ENCODE measurements at places on chromosomes 11 and 22.

- DNase-seq, result no peak
Measured at GRCh38 chr11:35256296-35256695, 117.3 kb downstream of the CD44 start.

DNA sequence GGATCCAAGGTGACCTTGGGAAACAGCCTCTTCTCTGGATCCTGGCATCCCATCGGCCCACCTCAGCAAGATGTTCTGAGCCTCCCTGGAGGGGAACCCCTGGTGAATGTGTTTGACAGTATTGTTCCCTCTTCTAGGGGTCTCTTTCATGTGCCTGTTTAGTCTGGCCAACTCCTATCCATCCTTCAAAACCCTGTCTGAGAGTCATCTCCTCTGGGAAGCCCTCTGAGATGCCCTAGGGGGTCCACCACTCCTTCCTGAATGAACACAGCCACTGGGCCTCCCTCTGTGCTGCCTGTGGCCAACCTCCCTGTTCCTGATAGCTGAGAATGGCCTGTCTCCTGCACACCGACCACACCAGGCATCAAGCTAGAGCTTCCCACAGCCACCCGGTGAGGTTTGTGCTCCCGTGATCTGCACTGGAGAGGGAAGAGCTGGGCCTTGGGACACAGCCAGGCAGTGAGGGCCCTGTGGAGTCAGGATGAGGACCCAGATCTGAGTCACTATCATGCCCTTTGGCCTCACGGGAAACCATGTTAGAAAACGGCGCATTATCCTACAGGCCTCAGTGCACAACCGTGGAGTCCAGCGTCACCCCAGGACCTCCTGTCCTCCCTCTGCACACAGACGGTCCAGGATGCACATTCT is 8.8 kb downstream of the WNT7B start:
- DNase-seq, result no peak

- no peak for DNase-seq
Measured at GRCh38 chr22:48353116-48353947, 1474.3 kb downstream of the BRD1 start.

DNA sequence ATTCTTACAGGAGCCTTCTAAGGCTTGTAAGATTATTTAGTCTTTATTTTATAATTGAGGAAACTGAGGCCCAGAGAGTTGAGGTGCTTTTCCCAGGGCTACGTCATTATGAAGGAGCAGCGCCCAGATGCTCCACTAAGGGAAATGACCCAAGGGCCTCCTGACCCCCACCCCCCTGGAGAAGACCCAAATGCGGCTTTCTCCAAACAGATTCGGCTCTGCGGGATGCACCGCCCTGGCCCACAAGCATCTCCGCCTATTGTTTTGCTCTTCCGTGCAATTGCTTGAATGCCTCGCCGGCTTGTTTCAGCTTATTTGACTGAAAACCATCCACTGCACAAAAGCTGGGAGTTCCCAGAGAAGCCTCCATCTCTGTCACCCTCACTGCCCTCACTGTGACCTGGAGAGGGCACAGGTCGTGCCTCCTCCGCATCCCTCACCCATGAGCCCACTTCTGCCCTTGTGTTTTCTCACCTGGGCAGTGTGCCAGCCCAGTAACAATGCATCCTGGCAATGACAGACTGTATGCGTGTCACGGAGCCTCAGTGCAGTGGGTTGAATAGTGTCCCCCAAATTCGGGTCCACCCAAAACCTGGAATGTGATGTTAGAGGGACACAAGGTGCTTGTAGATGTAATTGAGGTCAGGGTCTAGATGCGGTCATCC is 790.2 kb downstream of the TBC1D22A start:
- peak; percentile 2 for DNase-seq

DNA sequence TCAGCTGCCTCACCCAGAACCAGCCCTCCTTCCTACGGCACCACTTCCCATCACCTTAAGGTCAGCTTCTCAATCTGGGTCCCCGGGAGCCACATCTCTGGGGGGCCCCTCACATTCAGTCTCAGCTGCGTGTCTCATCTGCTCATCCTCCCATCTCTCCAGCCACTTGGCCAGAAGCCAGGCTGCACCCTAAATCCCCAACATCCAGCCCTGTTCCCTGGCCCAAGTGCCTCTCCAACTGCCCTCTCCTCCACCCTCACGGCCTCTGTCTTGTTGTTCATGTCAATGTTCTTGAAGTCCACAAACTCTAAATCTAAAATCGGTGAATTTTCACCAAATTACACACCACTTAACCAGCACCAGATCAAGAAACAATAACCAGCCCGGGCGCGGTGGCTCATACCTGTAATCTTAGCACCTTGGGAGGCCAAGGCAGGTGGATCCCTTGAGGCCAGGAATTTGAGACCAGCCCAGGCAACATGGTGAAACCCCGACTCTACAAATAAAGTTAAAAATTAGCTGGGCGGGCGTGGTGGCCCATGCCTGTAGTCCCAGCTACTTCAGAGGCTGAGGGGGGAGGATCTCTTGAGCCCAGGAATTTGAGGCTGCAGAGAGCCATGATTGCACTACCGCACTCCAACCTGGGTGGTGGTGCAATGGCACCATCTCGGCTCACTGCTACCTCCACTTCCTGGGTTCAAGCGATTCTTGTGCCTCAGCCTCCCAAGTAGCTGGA is 33.7 kb downstream of the A4GALT start:
- DNase-seq, result no peak

DNA sequence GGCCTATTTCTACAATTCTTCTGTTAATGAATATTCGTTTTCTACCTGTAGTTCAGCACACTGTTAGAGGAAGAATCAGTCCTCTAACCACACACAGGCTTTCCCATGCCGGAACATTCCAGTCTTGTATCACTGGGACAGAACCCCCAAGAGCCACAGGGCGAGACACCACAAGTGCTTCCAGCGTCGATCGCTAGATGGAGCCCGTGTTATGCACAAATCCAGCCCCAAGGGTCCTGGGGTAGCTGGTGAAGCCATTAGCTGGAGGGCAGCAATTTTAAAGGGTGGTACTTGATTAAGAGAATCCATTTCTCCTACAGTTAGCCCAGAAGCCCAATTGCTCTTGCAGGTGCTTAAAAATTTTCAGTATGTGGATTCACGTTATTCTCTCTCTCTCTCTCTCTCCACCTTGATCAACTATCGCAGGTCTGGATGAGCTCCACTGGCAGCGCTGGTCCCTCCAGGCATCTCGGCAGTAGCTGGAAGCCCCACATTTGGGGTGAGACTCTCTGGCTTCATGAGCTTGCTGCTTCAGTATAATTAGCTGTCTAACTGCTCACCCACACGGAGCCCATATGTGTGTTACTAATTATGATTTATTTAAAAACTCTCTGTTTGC is 148.2 kb upstream of the SNX19 start:
- peak; percentile 84 for DNase-seq

DNA sequence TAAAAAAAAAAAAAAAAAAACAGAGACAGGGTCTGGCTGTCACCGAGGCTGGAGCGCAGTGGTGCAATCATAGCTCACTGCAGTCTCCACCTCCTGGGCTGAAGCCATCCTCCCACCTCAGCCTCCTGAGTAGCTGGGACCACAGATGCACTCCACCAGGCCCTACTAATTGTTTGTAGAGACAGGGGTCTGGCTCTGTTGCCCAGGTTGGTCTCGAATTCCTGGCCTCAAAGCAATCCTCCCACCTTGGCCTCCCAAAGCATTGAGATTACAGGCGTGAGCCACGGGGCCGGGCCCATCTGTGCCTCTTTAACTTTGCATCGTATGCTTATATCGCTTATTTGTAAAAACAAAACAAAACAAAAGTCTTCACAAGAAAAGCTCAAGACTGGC is 3.1 kb downstream of the CPT1A start:
- DNase-seq, result no peak

- DNase-seq, result no peak
Measured at GRCh38 chr22:41567512-41567768, 6.6 kb downstream of the CSDC2 start.

DNA sequence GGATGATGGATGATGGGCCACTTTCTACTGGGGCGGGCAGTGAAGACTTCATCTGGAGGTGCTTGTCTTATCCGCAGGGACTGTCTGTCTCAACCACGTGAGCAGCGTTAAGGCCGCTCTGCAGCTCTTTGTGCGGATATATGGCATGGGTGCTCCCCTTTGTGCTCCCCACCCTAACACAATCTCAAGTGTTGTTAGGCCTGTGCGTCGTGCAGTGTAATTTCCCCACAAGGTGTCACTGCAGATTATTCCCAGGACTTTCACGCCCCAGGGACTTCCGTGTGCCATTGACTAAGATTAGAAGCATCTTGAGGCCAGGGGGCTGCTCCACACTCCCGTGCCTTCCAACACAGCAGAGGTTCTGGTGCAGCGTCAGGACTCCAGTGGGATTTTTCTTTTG is 65.3 kb downstream of the TBC1D22A start:
- DNase-seq, result no peak

- no peak for DNase-seq
Measured at GRCh38 chr11:65777241-65777640, 3.5 kb downstream of the AP5B1 start.

- DNase-seq, result no peak
Measured at GRCh38 chr22:38578505-38578904, 8.5 kb upstream of the DMC1 start.

DNA sequence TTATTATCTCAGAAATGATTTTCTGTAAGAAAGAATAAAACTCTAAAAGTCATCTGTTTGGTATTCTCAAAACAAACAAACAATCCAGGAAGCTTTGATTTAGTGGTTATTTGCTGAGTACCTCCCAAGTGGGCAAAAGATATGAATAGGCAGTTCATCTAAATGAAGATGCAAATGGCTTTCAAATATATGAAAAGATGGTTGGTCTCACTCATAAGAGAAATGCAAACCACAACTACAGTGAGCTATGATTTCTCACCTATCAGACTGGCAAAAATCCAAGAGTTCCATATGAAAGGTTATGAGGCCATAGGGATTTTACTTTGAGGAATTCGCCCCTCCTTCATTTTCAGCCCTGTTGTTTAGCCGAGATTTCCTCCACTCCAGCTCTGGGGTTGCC is 11.3 kb upstream of the P2RY2 start:
- no peak for DNase-seq

GRCh38 chr11:88359114-88359513 is 21.6 kb upstream of the CTSC start:
- DNase-seq, result no peak

GRCh38 chr11:74446532-74446938 is 20.8 kb downstream of the KCNE3 start:
- no peak for DNase-seq

DNA sequence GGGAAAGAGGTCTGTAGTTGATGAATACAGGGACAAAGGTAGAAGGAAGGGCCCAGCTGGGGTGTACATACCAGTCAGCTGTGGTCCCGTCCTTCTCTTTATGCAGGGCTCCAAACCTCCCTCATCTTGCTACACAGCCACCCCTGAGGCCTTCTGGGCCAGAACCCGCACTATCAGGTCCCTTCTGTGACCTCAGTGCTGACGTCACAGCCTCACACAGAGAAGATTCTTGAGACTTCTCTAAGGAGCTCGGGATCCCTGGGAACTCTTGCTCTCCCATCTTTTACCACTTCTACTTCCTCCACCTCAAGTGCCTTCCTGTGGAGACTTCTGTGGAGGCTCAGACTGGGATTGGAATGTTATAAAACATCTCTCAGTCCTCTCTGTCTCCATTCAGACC is at the start of gene UBQLN3:
Gene UBQLN3, minus strand, starts transcription at position 155 of the 400 bp plus-strand sequence. CDS start 399 bp downstream, outside the sequence.
- no peak for DNase-seq

DNA sequence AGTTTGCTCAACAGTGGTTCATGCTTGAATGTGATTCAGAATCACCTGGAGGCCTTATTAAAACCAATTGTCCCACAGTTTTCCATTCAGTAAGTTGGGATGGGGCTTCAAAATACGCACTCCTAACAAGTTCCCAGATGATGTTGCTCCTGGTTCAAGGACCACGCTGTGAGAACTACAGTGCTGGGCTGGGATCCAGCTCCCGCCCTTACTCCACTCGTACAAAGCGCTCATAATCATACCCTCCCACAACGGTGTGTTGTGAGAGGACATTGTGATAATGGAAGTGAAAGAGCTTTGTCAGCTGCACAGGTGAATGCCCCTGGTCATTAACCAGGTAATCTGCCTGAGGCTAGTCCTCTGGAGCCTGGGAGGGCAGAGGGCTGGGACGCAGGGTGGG is 1.3 kb upstream of the CD82 start:
- peak; percentile 96 for DNase-seq

DNA sequence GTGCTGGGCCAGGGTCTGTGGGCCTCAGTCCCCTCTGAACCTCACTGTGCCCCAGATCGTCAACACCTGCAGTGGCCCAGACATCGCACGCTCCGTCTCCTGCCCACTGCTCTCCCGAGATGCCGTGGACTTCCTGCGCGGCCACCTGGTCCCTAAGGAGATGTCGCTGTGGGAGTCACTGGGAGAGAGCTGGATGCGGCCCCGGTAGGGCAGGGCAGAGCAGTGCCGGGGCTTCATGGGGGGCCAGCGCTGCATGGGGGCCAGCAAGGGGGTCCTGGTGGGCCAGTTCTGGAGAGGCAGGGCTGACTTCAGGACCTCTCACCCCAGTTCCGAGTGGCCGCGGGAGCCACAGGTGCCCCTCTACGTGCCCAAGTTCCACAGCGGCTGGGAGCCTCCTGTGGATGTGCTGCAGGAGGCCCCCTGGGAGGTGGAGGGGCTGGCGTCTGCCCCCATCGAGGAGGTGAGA is 16.3 kb downstream of the EPS8L2 start:
- no peak for DNase-seq

- no peak for DNase-seq
Measured at GRCh38 chr11:117230286-117230961, 1.4 kb downstream of the PCSK7 start.

- DNase-seq, result no peak
Measured at GRCh38 chr22:19873960-19874306, 19.3 kb upstream of the GNB1L start.

- no peak for DNase-seq
Measured at GRCh38 chr22:43798492-43798891, 13.6 kb downstream of the EFCAB6 start.

- DNase-seq, result no peak
Measured at GRCh38 chr11:45671246-45672171, 6.1 kb upstream of the CHST1 start.

DNA sequence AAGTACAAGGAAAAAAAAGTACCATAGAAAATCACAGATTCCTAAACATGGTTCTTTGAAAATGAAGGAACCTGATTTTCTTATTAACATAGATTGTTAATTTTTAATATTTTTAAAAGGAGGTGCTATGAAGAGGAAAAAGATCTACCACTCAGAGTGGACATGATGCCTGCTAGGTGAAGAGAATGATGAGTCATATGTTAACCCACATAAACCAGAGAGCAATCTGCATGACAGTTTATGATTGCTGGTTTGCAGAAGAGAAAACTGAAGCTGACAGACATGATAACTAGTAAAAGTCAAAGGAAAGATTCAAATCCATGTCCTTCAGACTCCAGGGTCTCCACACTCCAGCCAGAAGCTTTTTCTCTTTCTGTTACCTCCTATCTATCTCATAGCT is 1231.7 kb downstream of the LRRC4C start:
- DNase-seq, result no peak

- peak; percentile 81 for DNase-seq
Measured at GRCh38 chr11:72758690-72759389, 6.6 kb upstream of the ARAP1 start.

- no peak for DNase-seq
Measured at GRCh38 chr11:6855971-6856541, 6.8 kb upstream of the OR10A2 start.

- DNase-seq, result no peak
Measured at GRCh38 chr22:31929167-31929930, 15.0 kb upstream of the YWHAH start.

GRCh38 chr11:65851083-65851579 is 6.8 kb downstream of the CFL1 start:
- no peak for DNase-seq

Measured in NCI-H1105 treated with DMSO at 0.1 percent for 48 hours (cell line).